ENCODE measurements at places on chromosomes 6 and 20. TPM values are rescaled to one million over a fixed set of nuclear protein-coding genes. Genes with fewer than 3 reads are reported as not detected.

ABT1 gene
- total RNA-seq = 19.7 TPM

VWA7 gene
- 2.7 TPM for total RNA-seq

PCNA gene
- total RNA-seq = 75.4 TPM

PAK5 gene
- 1.9 TPM for total RNA-seq

SRSF6 gene
- 128 TPM for total RNA-seq

C4A gene
- 32.8 TPM for total RNA-seq

GDAP1L1 gene
- 1.5 TPM for total RNA-seq

Measured in prostate gland (tissue), 2 donors.